NCI-H146 (cell line): ENCODE measurements at places on chromosomes 6 and 20.

DNA sequence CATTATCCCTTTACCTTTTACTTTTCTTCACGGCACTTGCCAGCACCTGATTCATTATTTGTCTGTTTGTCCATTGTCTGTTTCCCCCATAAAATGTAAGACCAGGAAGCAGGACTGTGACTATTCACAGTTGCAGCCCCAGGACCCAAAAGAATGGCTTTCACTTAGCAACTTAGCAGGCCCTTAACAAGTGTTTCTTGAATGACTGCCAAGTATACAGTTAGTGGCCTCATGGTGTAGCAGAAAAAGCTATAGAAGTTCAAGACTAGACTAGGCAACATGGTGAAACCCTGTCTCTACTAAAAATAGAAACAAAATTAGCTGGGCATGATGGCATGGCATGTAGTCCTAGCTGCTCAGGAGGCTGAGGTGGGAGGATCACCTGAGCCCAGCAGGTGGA lies 4.3 kb downstream of the SLC26A8 start:
- DNase-seq: no peak

- no peak for DNase-seq
Measured at GRCh38 chr6:100891079-100891478, 9.9 kb upstream of the ASCC3 start.

DNA sequence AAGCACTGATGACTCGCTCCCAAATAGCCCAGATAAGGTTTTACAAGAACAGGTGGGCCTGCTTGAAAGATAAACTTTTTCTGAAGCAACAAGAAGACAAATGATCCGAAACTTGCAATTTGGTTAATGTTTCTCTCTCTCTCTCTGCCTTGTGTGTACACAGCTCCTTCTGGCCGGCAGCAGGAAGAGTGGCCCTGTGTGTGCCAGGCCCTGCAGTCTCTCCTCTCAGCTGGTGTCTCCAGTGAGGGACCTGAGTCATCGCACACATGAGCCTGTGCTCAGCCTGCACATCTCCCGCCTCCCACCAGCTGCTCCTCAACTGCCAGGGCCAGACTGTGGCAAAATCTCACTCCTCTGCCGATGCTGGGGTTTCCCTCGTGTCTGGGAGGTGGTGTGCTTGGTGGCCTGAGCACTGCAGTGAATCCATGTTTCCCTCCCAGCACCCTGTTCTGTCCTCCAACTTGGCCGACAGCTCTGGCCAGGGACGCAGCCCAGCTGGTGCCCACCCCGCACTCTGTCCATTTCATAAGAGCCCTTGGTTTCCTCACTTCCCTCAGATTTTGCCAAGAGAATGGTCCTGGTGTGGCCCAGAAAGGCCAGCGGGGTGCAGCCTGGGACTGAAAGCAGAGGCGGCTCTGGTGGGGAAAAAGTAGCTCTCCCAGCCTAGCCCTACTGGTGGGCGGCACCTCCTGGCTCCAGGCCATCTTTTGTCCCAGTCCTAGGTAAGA lies 49.4 kb downstream of the ERMARD start:
- DNase-seq: peak; percentile 85

- DNase-seq: no peak
Measured at GRCh38 chr6:69942485-69942884, 76.1 kb downstream of the COL19A1 start.

DNA sequence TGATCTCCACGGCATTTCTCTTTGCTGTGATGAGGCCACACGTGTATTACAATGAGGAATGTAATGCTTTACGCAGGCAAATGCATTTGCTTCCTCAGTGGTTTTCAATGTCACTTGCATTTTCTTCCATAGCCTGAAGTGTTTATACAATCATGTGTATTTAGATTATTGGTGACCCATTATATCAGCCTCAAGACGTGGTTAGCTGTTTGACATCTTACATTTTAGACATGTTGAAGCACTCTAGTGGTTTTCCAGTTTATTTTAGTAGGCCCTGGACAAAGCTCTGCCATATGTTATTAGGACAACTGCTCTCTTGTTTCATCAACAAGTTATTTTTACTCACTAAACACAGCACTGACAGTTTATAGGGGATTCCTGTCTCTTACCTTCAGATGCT lies 200.4 kb downstream of the UTRN start:
- no peak for DNase-seq
